ENCODE measurements at places on chromosomes 6 and 20.
A peak's percentile ranks its signal among the peaks of the same experiment; 100 is the strongest.

DNA sequence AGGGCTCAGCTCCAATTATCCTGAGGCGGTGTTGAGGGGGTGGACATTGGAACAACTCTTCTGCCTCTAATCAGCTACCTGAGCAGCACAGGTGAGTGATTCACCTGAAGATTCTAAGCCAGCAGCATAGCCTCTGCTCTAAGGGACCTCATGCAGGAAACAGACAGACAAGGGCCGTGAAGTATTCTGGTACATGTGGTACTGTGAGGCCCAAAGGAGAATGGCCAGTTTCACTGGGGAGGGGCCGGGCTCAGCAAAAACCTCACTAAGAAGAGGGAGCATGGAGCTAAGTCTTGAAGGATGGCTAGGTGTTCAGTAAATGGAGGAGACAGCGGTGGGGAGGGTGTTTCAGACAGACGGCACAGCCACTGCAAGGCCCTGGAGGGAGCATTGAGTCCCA, 58.5 kb upstream of the CCDC167 start:
- DNase-seq: no peak

GRCh38 chr20:32957459-32957858, 46.8 kb downstream of the SUN5 start:
- no peak for DNase-seq

DNA sequence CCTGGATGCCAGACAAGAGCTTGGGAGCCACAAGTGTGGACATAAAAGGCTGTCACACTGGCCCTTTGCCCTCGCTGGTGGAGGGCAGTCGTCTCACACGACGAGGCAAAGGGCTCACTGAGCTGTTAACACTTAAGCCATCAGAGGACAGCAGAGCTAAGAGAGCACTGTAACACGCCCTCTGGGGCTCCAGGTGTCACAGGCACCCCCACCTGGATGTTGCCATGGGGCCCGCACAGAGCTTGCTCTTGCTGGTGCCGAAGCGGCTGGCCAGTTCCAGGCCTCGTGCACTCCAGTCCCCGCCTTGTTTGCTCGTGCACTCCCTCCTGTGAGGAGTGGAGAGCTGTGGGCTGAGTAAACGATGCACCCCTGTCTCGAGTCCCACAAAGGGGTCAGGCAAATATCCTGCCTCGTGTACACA, 37.4 kb downstream of the SLC35D3 start:
- DNase-seq: no peak

GRCh38 chr6:125995972-125996580, 9.7 kb downstream of the TRMT11 start:
- peak; percentile 81 for DNase-seq

Measured in OCI-LY7 (cell line).